ENCODE measurements at places on chromosomes 1 and 21. TPM values are rescaled to one million over a fixed set of nuclear protein-coding genes. Genes with fewer than 3 reads are reported as not detected.

The XCL1 gene
- total RNA-seq: not detected

The NCMAP gene
- total RNA-seq: 0.85 TPM

The CTTNBP2NL gene
- total RNA-seq: 13.3 TPM

DNA sequence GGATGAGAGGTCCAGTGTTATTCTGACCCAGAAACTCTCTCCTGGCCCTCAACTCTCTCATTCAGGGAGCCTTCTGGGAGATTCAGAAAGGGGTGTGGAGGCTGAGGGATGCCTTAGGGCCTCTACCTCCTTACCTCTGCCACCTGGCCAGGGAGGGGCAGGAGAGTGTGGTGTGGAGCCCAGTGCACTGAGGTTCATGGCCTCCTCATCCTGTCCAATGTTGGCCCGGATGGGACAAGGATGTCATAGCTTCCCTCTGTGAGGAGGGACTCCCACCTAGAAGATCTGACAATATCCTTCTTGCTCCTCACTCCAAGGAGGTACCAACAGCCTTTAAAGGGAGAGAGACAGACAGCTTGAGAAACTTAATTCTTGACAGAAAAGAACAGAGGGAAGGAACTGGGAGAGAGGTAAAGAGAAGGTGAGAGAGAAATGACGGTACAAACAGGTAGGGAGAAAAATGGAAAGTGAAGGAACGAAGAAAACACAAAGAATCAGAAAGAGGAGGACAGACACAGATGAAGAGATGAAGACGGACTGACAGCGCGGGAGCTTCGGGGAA lies 779 bp downstream of the BEND5 start:
- DNase-seq: no peak

The DCAF8 gene
- 84.4 TPM for total RNA-seq

Data from GM23338 (cell line).